ENCODE measurements at places on chromosomes 12 and 14.

DNA sequence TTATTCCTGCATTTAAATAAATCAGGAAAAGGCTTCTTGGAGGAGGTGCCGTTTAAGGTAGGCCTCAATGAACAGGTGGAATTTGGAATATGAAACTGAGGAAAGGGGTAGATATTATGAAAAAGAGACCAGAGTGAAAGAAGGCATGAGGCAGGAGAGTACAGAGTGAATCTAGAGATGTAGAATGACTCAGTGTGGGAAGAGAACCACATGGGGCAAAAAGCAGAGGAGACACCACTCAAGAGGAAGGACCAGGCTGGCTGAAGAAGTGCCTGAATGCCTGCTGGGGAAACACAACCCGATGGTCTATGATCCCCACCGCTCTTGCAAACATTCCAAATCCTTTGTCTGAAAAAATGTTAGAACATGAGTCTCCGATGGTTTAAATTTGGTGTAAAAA is 1134.1 kb downstream of the VRK1 start:
- no peak overlapping the region for H3K27ac ChIP-seq
- no peak for DNase-seq
- H3K36me3 ChIP-seq = no peaks in the 10 kb centered on the region
- H3K4me1 ChIP-seq = no peaks in the 10 kb centered on the region

- H3K4me3 ChIP-seq = no peak overlapping the region
- peaks cover 37% of the 10 kb centered on the region for H3K4me1 ChIP-seq
- H3K27ac ChIP-seq = no peak overlapping the region
- DNase-seq = no peak
- H3K36me3 ChIP-seq = peaks cover 23% of the 10 kb centered on the region
Measured at GRCh38 chr12:45336331-45336730, 120.4 kb downstream of the ANO6 start.

DNA sequence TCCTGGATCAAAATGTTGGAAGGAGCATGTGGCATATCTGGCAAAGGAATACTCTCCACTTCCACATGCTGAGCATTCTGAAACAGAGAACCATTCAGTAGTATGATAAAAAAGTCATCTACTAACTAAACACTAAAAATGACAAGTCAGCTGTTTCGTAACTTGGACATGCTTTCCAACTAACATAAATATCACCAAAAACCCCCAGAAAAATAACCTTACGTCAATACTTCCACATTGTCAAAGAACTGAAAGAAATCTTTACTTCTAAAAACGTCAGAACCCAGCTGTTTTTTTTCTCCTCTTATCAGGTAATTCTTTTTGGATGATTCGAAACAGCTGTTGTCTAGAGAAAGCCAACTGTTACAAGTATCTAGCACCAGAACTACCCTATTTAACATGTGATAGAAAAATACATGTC is 8.2 kb downstream of the WBP11 start:
- no peak overlapping the region for H3K27ac ChIP-seq
- no peak overlapping the region for H3K4me3 ChIP-seq
- H3K27me3 ChIP-seq = no peaks in the 10 kb centered on the region
- no peak for DNase-seq

DNA sequence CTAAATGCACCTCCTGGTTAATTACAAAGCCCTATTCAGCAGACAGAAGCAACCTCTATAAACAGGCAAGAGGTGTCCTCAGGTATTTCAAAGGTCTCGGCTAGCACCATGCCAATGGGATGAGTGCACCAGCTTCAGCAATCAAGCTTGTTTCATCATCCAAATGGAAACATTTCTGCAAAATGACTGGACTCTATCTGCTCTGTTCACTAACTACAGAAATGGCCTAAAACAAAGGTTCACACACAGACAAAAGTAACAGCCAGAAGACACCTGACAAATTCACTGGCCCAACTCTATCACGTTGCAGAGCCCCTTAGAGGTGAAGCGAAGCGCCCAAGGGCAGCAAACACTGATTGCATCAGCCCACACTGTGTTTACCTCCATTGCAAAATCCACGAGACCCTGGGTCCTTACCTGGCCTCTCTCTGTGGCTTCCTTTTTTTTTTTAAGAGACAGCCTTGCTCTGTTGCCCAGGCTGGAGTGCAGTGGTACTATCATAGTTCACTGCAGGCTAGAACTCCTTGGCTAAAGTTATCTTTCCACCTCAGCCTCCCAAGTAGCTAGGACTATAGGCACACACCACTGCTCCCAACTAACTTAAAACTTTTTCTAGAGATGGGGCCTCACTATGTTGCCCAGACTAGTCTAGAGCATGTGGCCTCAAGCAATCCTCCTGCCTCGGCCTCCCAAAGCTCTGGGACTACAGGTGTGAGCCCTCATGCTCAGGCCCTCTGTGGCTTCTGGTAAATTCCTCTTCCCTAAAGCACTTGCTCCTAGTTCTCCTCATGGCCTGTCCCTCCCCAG is 8.5 kb upstream of the SYNE3 start:
- H3K4me1 ChIP-seq = no peaks in the 10 kb centered on the region
- H3K36me3 ChIP-seq = no peaks in the 10 kb centered on the region

- no peak overlapping the region for H3K27ac ChIP-seq
- H3K36me3 ChIP-seq = no peaks in the 10 kb centered on the region
- no peak overlapping the region for H3K4me3 ChIP-seq
- DNase-seq = no peak
Measured at GRCh38 chr14:97644365-97644764, 847.2 kb downstream of the VRK1 start.

DNA sequence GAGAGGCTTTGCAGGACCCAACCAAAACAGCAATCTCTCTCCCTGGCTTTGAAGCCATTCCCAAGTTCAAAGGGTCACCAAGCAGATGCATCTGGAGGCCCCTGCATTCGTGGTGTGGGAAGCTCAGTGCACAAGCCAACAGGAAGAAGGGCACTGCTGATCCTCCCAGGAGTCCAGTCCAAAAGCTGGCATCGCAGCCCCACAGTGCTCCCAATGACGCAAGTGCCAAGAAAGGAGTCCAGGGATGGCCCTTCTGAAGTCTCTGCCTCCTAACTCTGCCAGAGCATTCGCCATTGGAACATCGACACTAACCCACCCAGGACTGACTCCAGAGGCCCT is 25.1 kb downstream of the PXN start:
- no peaks in the 10 kb centered on the region for H3K27me3 ChIP-seq
- no peak for DNase-seq

DNA sequence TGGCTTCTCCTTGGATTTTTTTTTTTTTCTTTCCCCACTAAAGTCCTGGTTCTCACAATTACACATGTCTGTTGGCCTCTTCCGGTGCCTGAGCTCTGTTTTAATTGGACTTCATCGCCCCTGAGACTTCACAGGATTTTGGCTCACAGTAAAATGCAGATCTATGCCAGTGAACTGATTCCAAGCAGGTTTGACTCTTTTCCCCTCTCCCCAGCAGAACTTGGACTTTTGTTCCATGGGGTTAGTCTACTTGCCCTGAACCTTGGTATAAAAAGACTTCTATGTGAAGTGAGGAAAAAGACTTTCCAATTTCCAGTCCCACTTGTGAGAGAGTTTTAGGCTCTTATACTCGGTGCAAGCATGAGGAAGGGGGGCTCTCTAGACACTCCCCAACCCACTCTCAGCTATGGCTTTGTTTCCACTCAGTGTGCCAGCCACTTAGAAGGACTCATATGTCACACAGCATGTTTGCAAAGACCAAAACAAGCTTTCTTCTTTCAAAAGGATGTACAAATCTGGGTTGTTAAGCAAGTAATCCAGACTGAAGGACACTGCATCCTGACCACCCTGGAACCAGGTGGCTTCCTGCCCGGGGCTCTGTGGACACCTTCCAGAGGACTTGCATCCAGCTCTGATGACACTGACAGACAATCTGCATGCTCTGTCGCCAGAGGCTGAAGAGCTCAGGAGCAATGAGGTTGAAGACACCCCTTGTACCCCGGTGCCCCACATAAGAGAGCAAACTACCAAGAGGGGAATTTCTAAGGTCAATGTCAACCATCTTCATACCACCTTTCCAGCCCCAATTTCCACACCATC is 221.9 kb upstream of the EGLN3 start:
- H3K36me3 ChIP-seq = no peaks in the 10 kb centered on the region
- DNase-seq = no peak
- H3K27me3 ChIP-seq = no peaks in the 10 kb centered on the region
- peaks cover 4% of the 10 kb centered on the region for H3K4me1 ChIP-seq
- H3K4me3 ChIP-seq = no peak overlapping the region

GRCh38 chr14:74563233-74563585 is 48.8 kb downstream of the LTBP2 start:
- no peak overlapping the region for H3K4me3 ChIP-seq
- no peak overlapping the region for H3K27ac ChIP-seq
- no peak for DNase-seq

GRCh38 chr12:13592063-13592942 is 389.1 kb downstream of the GRIN2B start:
- no peaks in the 10 kb centered on the region for H3K4me1 ChIP-seq
- no peaks in the 10 kb centered on the region for H3K36me3 ChIP-seq
- no peak for DNase-seq
- H3K4me3 ChIP-seq = no peak overlapping the region
- H3K27ac ChIP-seq = no peak overlapping the region

GRCh38 chr14:40762685-40763084 is 844.0 kb upstream of the LRFN5 start:
- H3K27ac ChIP-seq = no peak overlapping the region
- no peak for DNase-seq
- no peaks in the 10 kb centered on the region for H3K4me1 ChIP-seq
- no peaks in the 10 kb centered on the region for H3K27me3 ChIP-seq
- H3K36me3 ChIP-seq = no peaks in the 10 kb centered on the region
- no peak overlapping the region for H3K4me3 ChIP-seq

DNA sequence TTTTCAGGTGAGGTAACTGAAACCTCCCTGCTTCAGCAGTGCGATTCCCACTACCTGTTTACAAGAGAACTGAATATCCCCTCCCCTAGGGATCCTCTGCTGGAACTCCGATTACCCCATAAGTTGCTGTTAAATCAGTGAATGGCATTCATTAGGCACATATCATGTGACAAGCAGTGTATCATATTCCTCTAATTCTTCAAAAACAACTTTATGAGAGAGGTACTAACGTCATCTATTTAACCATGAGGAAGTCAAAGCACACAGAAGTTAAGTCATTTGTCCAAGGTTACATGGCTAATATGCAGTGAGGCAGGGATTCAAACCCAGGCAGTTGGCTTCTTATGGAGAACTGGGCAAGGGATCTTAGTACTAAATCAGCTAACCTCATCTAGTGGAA is 43.9 kb upstream of the PCED1B start:
- H3K4me1 ChIP-seq = no peaks in the 10 kb centered on the region
- H3K27ac ChIP-seq = no peak overlapping the region
- no peaks in the 10 kb centered on the region for H3K27me3 ChIP-seq
- DNase-seq = no peak
- H3K4me3 ChIP-seq = no peak overlapping the region

DNA sequence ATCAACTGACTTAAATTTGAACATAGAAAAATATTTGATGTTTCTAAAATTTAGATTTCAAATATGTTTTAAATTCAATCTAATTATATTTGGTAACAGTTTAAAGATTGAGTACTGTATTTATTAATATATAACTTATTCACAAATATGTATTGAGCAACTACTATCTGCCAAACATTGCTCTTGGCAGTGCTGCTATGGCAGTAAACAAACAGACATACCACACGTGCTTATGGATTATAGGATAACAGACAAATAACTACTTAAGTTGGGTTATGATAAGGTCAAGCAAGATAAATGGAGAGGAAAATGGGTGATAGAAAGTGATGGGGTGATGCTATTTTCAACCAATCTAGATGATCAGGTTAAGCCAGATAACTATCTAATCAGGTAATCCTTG is 538.1 kb downstream of the C12orf50 start:
- H3K36me3 ChIP-seq = no peaks in the 10 kb centered on the region
- H3K4me1 ChIP-seq = no peaks in the 10 kb centered on the region

GRCh38 chr12:114274131-114274530 is 131.8 kb downstream of the TBX5 start:
- no peak overlapping the region for H3K27ac ChIP-seq
- no peaks in the 10 kb centered on the region for H3K27me3 ChIP-seq
- DNase-seq = no peak
- no peak overlapping the region for H3K4me3 ChIP-seq
- no peaks in the 10 kb centered on the region for H3K36me3 ChIP-seq
- no peaks in the 10 kb centered on the region for H3K4me1 ChIP-seq

GRCh38 chr12:103880299-103881142 is 39.5 kb upstream of the NT5DC3 start:
- no peak for DNase-seq
- no peak overlapping the region for H3K4me3 ChIP-seq
- no peaks in the 10 kb centered on the region for H3K27me3 ChIP-seq

- H3K4me3 ChIP-seq = no peak overlapping the region
- H3K27me3 ChIP-seq = no peaks in the 10 kb centered on the region
- H3K36me3 ChIP-seq = no peaks in the 10 kb centered on the region
- no peak for DNase-seq
- no peak overlapping the region for H3K27ac ChIP-seq
- peaks cover 10% of the 10 kb centered on the region for H3K4me1 ChIP-seq
Measured at GRCh38 chr12:89208661-89209096, 143.6 kb downstream of the DUSP6 start.

DNA sequence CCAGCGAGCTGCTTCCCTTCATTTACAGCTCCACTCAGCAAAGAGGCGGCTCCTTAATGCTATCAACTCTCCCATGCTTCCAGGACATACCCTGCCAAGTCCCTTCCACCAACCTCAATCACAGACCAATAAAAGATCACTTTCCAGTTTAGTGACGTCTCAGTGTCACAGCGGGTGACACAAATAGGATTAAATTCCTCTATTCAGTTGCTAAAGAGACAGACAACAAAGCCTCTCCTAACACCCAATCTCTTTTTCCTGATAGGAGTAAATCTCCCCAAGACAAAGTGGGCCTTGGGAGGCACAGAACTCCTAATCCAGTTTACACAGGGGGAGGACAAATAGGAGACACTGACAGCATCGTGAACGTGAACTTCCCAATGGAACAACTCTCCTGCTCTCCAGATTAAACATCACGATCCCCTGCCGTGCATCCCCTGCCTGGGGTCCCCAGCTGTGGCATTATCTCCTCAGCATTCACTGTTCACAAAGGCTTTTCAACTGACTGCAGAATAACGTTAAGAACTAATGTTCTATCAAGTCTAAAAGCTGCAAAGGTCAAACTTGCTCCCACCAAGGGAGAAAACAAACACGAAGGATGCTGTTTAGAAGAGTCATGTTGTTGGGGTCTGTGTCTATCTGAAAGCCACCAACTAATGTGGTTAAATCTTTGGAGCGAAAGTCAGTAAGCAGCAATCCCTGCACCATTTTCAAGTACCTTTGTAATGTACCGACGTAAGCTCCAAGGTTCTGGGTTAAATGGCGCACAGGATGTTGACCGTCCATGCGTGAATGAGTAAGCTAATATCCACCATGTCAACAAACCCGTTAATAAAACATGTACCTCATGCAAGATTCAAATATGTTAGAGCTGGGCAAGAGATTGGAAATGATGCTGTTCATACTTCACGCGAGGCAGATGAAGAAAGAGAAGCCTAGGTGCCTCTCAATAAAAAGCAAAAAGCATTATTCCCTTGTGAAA is 31.5 kb downstream of the TMEM132D start:
- H3K36me3 ChIP-seq = no peaks in the 10 kb centered on the region
- no peaks in the 10 kb centered on the region for H3K4me1 ChIP-seq
- no peak overlapping the region for H3K4me3 ChIP-seq
- DNase-seq = no peak

- no peak overlapping the region for H3K4me3 ChIP-seq
- H3K36me3 ChIP-seq = no peaks in the 10 kb centered on the region
- DNase-seq = peak; percentile 87
- H3K27me3 ChIP-seq = no peaks in the 10 kb centered on the region
Measured at GRCh38 chr12:124906606-124907261, 7.7 kb downstream of the UBC start.
